ENCODE measurements at places on chromosomes 6 and 20. TPM values are rescaled to one million over a fixed set of nuclear protein-coding genes. Genes with fewer than 3 reads are reported as not detected.

The MAPK14 gene
- total RNA-seq = 56.8 TPM

The RAD21L1 gene
- 0.11 TPM for total RNA-seq

The STX11 gene
- total RNA-seq = 1.5 TPM

The CARMIL1 gene
- 17.0 TPM for total RNA-seq

The NMBR gene
- total RNA-seq = not detected

Data from PC-3 (cell line).